WTC11 (cell line): ENCODE measurements at places on chromosomes 16 and 17.

DNA sequence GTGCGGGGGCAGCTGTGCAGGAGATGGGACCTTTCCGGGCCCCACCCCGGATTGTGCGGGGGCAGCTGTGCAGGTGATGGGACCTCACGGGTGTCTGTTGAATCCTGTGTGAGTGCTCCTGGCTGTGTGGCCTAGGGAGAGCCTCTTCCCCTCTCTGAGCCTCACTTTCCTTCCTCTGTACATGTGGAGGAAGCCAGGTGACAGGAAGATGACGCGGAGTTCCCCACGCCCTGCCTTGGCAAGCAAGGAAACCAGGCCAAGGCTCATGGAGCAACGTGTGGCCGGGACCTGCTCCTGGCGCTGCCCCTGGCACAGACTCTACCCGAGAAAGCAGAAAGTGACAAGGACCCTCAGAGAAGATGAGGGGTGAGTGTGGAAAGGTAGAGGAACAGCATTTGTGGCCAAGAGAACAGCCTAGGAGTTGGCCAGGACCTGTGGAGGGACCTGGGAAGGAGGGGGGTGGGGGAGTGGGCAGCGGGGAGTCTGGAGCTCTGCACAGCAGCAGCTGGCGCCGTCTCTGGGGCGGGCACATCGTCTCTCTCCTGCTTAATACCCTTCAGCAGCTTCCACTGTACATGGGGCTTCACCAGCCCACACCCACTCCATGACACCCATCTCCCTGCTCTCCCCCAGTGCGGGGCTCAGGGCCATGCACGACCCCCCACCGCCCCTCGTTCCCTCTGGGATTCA is 38.4 kb upstream of the PABPN1L start:
- no peak for DNase-seq

DNA sequence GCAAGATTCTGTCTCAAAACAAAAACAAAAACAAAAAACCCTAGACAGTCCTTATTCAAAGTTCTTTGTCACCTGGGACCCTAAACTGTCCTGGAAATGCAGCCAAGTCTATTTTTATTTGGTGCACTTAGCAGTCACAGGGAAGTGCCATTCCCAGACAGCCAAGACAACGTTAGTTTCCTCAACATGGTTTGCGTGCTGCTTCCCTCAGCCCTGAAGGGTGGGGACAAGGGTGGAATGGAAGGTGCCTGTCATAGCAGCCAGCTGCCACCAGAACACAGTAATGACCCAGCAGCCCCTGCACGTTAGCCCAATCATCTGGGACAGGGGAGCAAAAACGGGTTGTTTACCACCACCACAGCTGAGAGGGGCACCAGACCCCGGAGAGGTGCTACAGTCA is 16.9 kb downstream of the CREBBP start:
- DNase-seq = no peak

GRCh38 chr17:73142872-73143381 is 21.9 kb upstream of the SSTR2 start:
- DNase-seq = no peak

DNA sequence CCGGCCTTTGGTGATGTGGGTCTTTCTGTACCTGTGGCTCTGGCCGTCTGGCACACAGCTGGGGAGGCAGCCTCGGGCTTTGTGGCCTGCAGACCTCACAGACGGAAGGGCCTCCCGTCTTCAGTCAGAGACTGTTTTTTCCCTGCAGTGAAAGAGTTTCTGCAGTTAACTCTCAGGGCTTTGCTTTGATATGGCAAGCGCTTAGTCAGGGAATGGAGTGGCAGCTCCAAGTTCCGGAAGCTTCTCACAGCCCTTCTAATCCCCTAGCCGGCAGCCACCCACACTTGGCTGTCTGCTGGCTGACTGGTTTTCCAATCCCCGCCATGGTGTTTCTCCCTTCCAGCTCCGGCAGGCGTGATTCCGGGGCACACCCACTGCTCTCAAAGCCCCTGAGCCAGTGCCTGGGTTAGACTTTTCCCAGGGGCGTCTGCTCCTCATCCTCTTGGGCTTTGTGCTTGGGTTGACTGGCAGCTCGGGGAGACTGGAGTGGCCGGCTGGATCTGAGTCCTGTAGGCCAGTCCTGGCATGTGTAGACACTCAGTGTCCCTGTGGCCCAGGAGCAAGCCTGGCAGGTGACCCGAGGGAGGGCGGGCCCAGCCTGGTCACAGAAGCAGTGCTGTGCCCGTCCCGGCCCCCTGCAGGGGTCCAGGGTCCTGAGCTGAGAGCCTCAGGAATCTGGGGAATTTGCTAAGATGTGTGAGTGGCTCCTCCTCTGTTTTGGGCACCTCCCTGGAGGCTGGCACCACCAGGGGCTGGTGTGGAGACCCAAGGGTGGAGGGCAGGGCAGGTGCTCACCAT is 29.9 kb downstream of the BAIAP2 start:
- no peak for DNase-seq

- DNase-seq = no peak
These were observed 24.5 kb downstream of the UNK start for GRCh38 chr17:75808905-75809621.

DNA sequence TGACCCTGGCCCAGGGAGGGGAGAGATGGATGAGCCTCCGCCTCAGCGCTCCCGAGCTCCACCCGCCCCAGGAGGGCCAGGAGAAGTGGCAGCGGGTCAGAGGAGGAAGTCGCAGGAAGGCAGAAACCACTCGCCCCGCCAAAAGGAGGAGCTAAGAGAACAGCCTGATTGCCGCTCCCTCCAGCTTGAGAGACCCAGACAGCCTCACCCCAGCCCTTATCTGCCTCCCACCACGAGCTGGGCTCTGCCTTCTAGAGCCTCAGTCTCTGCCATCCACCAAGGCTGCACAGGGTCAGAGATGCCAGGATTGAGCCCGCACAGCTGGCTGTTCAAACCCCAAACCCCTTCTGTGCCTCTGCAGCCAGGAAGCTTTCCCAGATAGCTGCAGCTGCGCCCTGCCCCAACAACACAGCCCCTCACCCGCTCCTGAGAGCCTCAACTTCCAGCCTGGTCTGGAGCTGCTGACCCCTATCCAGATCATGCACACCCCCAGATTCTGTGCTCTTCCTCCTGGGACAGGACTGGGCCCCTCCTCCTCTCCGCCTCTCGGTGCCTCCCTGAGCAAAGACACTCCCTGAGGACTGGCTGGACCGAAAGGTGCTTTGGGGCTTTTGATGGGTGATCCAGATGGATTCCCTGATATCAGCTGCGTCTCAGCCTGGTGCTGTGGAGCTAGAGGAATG is 1.0 kb upstream of the ATP2A3 start:
- peak; percentile 78 for DNase-seq

GRCh38 chr17:32746698-32747097 is 130.2 kb downstream of the MYO1D start:
- no peak for DNase-seq

GRCh38 chr16:67462279-67462655 is 18.7 kb downstream of the ATP6V0D1 start:
- DNase-seq = no peak

DNA sequence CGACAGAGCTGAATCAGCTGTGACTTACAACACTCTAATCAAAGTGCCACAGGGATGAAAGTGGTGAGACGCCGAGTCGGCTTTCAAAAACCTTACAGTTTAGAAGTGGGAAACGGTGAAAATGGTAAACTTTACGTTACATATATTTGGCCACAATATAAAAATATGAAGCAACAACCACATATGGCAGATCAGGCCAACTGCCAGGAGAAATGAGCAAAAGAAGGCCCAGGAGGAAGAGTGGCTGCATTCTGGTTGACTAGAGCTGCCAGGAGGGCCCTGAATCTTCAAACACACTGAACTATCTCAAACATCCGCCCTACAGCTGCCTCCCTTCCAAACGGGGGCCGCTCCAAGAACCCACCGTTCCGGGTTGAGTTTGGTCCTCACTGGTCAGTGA is 56.3 kb downstream of the MRM3 start:
- DNase-seq = no peak

DNA sequence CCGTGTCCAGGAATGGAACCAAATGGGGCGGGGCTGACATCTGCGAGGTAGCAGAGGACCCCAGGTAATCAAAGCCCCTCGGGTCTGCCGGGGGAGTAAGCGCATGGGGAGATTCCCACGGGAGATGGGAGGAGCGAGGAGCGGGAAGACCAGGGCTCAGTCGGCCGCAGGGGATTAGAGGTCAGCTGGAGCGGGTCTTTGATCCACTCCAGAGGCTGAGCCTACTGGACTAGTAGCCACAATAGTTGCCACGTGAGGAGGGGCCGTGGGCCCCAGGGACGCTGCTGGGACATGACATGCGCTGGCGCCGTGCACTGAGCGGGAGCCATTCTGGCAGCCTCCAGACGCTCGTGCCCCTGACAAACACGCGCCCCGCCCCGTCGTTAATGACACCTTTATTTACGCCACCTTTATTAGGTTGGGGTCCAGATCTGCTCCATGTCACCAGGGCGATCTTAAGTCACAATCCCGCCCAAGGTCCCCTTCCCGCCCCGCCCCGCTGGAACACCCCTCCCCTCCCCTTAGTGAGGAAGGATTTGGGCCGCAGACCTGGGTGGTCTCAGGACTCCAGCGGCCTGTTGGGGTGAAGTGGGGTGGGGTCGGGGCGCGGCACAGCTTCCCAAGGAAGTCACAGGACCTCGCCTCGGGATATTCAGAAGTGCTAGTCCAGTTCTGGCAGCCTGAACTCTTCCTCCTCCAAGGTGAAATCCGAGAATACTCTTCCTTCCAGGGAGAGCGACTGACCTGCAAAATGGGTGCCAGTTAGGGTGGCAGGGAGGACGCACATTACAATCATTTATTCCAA is 15.0 kb downstream of the PPY start:
- DNase-seq = no peak

- DNase-seq = no peak
These were observed 19.0 kb upstream of the ITPRIPL2 start for GRCh38 chr16:19094542-19095365.
